Thyroid gland (tissue), 4 donors: ENCODE measurements at places on chromosomes 11 and 22. TPM values are rescaled to one million over a fixed set of nuclear protein-coding genes. Genes with fewer than 3 reads are reported as not detected.

GRCh38 chr22:42229455-42230149 is 40.9 kb downstream of the TCF20 start:
- DNase-seq: peak; percentile 57

GRCh38 chr11:106159836-106160235 is 82.4 kb downstream of the AASDHPPT start:
- no peak for DNase-seq

- no peak for DNase-seq
These were observed 123.3 kb downstream of the PAX6 start for GRCh38 chr11:31687861-31688260.

- DNase-seq: no peak
These were observed 12.6 kb upstream of the TRIM44 start for GRCh38 chr11:35650006-35650405.

DNA sequence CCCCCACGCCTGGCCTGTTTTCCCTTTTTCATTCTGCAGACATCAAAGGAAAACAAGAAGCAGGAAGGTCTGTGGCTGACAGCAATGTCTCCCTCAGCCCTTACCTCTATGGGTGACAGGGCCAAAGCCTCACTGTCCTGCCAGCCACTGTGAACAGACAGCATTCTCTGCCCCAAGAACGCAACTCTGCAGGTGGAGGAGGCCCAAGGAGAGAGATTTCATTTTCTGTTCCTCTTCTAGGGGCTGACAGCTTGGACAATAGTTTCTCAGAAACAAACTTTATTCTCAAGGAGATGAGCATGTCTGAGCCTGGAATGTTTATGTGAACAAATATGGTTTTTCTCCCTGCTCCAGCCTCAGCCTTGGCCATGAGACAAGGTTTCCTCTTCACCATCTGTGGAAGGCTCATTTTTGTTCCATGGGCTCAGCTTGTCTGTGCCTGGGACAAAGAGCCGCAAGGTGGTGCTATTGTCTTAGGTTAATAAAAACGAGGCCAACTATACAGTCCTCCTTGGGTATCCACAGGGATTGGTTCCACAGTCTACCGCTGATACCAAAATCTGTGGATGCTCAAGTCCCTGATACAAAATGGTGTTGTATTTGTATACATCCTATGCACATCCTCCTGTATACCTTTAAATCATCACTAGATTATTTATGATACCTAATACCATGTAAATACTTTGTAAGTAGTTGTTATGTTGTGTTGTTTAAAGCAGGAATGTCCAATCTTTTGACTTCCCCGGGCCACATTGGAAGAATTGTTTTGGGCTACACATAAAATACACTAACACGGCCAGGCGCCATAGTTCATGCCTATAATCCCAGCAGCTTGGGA is 5.8 kb downstream of the PIWIL3 start:
- DNase-seq: peak; percentile 76

DNA sequence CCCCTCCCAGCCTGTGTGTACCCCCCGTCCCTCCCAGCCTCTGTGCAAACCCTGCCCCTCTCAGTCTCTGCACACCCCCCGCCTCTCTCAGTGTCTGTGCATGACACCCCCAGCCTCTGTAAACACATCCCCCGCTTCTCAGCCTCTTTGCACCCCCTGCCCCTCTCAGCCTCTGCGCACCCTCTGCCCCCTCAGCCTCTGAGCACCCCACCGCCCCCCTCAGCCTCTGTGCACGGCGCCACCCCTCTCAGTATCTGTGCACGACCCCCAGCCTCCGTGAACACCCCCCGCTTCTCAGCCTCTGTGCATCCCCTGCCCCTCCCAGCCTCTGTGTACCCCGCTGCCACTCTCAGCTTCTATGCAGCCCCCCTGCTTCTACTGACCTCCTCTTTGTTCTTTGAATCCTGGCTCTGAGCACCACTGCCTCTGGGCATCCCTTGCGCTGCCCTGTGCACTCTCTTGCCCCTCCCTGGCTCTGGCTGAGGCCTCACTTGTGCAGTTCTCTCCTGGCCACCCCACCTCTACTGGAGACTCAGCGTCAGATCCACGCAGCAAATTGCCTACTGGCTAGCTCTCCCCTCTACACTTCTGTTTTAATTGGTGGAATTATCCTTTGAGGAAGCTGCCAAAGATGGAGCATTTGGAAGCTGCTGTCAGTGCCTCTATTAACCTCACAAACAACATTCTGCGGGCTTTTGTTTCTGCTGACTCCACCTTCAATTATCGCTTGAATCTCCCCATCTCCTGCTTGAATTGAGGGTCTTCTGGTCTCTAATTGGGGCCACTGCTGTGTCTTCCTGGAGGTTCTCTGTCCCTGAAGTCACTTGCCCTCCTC is 838.6 kb downstream of the TBC1D22A start:
- no peak for DNase-seq

- DNase-seq: no peak
These were observed 9.8 kb upstream of the CARD16 start for GRCh38 chr11:105054723-105055493.

GRCh38 chr22:31800065-31800464 is 46.2 kb downstream of the DEPDC5 start:
- no peak for DNase-seq

DNA sequence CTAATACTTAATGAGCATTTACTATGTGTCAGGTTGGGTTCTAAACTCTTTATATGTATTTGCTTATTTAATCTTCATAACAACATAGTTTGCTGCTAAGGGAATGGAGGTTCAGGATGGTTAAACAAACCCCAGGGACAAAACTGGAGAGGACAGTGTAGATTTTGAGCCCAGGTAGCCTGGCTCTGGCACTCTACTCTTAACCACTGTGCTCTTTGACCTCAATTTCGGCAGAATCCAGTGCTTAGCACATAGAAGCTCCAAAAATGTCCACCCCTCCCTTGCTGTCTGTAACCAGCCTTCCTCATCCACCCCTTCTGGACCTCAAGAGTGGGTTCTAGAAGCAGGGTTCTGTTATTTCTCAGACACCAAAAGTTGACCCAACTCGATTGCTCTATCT is 88.0 kb upstream of the SYT13 start:
- no peak for DNase-seq

DNA sequence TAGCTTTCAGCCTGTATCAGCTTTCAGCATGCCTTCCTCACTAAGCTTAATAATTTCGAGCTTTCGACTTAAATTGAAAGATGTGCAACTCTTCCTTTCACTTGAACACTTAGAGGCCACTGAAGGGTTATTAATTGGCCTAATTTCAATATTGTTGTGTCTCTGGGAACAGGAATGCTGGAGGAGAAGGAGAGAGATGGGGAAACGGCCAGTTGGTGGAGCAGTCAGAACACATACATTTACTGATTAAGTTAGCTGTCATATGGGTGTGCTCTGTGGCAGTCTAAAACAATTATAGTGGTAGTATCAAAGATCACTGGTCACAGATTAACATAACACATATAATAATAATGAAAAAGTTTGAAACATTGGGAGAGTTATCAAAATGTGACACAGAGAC is 106.2 kb downstream of the LRRC32 start:
- DNase-seq: no peak

The FREY1 gene
- total RNA-seq: not detected

The MRGPRX1 gene
- not detected for total RNA-seq

The KDM4E gene
- total RNA-seq: not detected

The NCF4 gene
- total RNA-seq: 7.3 TPM

The DPAGT1 gene
- total RNA-seq: 29.8 TPM

The EXPH5 gene
- total RNA-seq: 12.2 TPM

The IGF2 gene
- total RNA-seq: 26.6 TPM
